ENCODE measurements at places on chromosomes 3 and 15.

GRCh38 chr3:194517333-194517732, 30.5 kb upstream of the ATP13A3 start:
- DNase-seq: no peak

DNA sequence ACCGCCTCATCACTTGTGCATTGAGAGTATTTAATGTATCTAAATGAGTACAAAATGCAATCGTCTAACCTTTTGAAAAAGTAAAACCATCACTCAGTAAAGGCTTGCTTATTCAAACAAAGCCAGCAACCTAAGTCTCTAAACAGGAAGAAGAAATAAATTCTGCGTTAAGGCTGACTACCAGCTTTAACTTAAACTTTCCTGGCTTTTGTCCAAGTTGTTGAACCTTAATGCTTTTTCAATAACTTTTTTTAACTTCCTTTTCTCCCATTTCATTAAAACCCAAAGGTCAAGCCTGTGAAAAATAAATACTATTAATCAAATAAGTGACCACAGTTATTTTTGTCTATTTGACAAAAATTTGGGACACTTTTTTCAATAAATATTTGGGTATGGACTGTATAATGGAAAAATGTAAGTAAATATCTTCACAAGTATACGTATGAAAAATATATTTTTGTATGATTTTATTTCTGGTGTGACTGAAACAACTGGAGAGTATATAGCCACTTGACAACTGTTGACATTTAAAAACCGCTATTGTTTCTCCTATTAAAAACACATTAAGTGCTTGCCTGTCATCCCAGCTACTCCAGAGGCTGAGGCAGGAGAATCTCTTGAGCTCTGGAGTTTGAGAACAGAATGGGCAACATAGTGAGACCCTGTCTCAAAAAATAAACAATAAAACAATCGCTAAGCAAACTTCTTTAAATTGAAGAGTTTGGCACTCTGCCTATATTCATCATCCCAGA, 2.9 kb downstream of the KLHL24 start:
- no peak for DNase-seq

DNA sequence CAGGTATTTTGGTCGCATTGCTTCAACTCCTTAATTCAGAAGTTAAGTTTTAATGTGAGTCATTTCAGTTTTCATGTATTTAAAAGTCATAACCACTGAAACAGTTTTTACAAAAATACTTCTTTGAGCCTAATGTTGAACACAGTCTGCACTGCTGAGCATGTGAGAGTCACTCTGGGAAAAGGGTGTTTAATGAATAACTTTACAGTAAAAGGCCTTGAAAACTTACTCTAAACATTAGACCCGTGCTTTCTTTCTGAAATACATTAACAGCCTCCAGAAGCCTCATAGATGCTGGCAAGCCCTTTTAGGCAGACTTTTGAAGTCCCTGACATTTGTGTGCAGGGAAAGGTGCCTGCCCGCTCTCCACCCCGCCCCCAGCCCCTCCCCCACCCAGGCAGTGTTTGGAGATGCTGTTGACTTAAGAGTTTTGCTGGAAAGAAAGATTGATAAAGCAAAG, 68.9 kb upstream of the NR2F2 start:
- no peak for DNase-seq

DNA sequence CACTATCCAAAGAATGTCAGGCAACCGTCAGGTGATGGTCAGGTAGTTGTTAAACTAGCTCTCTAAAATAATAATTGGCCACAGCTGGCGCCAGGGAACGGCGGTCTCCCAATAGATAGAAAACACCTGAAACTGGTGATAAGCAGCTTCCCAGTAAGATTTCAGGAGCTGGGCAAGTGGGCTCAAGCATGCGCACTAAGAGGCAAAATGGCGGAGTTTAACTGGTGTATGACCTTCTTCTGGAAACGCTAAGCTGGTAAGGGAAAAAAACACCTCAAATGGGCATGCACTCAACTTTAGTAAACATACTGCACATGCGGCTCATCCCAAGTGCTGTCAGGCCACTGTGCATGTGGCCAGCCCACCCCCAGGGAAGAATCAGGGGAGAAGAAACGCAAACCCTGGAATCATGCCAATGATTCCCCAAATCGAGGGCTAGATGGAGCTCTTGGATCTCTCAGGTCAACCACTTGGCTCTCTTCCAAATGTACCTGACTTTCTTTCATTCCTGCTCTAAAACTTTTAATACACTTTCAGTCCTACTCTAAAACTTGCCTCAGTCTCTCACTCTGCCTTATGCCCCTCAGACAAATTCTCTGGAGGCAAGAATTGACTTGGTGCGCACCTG, 195.0 kb downstream of the ZNF621 start:
- DNase-seq: no peak

DNA sequence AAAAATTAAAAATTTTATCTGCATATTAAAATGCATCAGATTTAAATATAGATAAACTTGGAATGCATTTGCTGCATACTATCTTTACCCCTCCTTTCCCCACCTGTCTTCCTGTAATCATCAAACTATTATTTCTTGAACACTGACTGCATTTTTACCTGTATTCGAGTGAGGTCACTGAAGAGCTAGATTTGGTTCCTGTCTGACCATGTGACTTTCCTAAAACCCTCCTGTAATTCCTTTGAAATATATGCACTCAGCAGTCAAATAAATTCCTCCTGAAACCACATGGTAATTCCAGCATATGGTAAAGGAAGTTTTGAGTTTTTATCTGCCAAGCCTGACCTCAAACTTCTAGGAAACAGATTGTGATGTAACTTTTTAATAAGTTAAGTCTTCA, 445.6 kb upstream of the FRG2C start:
- DNase-seq: no peak

- DNase-seq: no peak
Observed at GRCh38 chr15:69552057-69552815, 99.6 kb downstream of the RPLP1 start.

GRCh38 chr3:152048831-152049230, 175.4 kb downstream of the SUCNR1 start:
- DNase-seq: no peak

GRCh38 chr15:27744641-27745040, 354.5 kb downstream of the OCA2 start:
- no peak for DNase-seq

DNA sequence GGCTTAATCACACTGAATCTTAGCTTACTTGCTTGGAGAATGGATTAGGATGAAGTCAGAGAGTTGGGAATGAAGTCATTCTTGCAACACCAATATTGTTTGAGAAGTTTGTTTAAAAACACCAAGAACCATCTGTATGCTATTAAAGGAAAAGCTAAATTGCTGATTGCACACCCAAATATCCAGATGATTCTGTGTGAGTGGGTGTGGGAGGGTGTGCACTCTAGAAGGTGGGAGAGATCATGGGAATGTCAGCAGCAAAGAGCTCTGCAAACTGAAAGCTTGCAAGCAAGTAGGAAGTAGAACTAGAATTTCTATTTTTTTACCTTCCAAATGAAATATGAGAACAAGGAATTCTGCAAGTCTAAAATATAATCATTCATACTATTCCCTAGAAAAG, 364.9 kb downstream of the NR2F2 start:
- no peak for DNase-seq

- DNase-seq: no peak
Observed at GRCh38 chr15:68224546-68225250, 4.8 kb downstream of the CLN6 start.

- no peak for DNase-seq
Observed at GRCh38 chr15:84595660-84596059, 5.1 kb upstream of the ZSCAN2 start.

- no peak for DNase-seq
Observed at GRCh38 chr3:54536450-54536849, 391.4 kb downstream of the LRTM1 start.

- no peak for DNase-seq
Observed at GRCh38 chr15:27323801-27324200, 352.8 kb downstream of the GABRG3 start.

DNA sequence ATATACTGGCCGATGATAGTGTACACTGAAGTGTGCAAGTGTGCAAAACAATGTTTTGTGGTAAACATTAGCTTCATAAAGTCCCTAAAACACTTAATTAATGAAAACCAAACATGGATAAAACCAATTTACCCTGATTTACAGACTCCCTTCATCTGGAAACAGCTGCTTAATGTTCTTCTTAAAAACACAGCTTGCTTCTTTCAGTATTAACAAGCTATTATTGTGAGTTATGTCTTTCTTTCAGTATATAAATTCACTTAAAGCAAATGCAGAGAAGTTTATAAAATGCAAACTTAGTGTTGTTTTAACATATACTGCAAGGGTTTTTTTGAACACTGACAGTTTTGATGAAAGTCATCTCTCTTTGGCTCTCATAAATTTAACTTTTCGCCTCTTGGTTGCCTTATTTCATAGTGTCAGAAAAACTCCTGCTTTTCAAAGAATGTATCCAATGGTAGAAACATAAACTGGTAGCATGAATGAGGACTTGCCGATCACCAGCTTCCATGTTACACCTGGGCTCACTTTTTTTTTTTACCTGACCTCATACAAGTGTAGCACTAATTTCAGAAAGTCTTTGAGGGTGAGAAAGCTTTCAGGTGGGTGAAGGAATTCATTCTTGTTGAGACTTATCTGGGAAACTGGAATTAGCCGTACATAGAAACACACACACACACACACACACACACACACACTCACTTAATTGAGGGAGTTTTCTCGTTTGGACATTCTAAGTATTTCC, 532.2 kb downstream of the ROBO2 start:
- DNase-seq: no peak

DNA sequence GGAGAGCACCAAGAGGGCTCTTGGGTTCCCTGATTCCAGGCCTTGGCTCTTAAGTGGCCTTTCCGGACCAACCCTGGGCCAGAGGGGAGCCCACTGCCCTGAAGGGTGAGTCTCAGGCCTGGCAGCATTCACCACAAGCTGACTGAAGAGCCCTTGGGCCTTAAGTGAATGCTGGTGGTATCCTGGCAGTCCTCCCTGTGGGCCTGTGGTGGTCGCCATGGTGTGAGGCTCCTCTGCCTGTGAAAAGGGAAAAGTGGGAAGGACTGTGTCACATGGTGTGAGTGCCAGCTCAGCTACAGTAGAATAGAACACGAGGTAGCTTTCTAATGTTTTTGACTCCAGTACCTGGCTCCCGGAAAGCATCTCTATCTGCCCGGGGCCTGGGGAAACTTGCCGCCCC, 15.3 kb downstream of the CHDH start:
- DNase-seq: no peak

DNA sequence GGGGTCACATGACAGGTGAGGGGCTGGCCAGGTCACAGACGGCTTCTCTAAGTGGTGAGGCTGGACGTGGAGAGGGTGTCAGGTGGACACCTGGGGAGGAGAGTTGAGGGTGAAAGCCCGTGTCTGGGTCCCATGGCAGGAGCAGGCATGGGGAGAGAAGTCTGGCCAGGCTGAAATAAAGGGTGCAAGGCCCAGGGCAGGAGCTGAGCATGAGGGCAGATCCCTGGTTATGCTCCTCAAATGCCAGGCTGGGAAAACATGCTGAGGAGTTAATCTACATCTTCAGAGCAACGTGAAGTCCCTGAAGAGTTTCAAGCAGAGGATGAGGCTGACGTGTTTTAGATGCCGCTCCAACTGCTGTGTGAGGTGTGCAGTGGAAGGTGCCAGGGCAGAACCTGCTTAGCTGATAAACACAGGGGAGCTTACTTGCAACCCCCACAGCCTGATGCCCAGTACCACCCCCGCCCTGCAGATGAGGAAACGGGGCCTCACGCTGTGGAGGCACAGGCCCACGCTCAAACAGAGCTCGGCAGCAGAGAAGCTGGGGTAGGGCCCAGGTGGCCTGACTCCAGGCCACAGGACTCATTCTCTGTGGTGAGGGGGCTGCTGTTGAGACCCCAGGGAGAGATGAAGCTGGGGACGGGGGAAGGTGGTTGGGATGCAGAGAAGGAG, 40.5 kb downstream of the HCN4 start:
- no peak for DNase-seq

DNA sequence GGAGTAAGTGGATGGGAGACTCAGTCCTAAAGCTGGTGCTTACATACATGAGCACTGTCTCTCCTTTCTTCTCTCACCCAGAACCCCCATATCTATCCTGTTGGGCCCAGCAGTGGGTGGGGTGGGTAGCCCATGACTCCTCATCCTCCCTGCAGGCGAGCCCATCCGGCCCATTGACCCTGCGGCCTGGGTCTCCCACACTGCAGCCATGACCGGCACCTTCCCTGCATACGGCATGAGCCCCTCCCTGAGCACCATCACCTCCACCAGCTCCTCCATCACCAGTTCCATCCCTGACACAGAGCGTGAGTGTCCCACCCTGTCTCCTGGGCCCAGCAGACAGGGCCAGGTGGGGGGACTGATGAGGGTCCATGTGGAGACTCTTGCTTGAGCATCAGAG, 8.0 kb upstream of the AP2M1 start:
- no peak for DNase-seq

DNA sequence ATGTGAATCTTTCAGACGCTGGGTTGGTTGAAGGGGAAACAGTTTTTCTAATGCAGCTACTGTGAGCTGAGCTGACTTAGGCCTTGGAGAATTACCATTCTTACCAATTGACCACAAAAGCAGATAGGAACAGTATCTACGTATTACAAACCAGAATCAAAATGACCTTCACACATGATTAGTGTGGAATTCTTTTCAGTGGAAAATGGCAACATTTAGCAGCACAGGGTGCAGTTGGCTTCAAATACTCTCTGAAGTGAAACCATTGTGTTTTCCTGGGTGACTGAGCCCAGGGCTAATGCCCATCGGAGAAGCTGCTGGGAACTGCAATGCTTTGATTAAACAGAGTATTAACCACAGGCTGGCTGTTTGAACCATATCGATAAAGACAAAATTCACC, 40.2 kb upstream of the GOLGA8J start:
- DNase-seq: no peak

GRCh38 chr3:61563313-61564271, 2.2 kb downstream of the PTPRG start:
- no peak for DNase-seq

DNA sequence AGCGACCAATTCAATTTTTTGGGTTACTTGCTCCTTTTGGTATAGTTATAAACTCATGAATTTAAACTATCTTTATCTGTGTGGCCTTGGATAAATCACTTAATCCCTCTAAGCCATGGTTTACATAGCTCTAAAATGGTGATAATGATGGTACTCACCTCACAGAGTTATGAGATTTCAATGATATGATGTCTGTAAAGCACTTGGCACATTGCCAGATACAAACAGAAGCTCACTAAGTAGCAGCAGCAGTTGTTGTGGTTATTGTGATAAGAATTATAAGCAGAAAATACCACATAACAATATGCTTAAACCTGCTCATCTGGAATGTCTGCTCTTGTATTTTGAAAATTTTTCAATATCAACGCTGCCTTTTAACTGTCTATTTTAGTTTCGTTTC, 185.1 kb upstream of the SNTN start:
- no peak for DNase-seq

- DNase-seq: no peak
Observed at GRCh38 chr15:58582160-58582559, 150.4 kb downstream of the LIPC start.

Measured in activated CD4-positive, CD25-positive, alpha-beta regulatory T cell treated with anti-CD3 and anti-CD28 coated beads, Interleukin-2, amount 50 U/mL, for 16 hours (primary cell).